HuH-7.5 (cell line): ENCODE measurements at places on chromosomes 2 and 18.

GRCh38 chr2:40225670-40226210, 226.2 kb downstream of the SLC8A1 start:
- no peak for DNase-seq

DNA sequence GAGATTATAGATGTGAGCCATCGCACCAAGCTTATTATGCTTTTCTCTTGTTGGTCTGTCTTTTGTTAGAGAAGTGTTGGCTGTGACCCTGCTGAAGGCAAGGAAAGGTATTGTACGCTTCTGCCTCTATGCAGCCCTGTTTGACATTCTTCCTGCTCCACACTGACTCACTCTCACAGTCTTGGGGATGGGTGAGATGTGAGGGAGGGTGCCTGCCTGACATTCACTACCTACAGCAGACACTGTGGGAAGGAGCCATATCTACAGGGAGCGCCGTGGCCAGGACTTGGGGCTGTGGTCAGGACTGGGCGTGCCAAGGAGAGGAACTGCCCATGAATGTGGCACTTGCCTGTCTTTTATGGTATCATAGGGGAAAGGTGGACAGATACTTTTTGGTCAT, 43.9 kb upstream of the FHL2 start:
- DNase-seq, result no peak

DNA sequence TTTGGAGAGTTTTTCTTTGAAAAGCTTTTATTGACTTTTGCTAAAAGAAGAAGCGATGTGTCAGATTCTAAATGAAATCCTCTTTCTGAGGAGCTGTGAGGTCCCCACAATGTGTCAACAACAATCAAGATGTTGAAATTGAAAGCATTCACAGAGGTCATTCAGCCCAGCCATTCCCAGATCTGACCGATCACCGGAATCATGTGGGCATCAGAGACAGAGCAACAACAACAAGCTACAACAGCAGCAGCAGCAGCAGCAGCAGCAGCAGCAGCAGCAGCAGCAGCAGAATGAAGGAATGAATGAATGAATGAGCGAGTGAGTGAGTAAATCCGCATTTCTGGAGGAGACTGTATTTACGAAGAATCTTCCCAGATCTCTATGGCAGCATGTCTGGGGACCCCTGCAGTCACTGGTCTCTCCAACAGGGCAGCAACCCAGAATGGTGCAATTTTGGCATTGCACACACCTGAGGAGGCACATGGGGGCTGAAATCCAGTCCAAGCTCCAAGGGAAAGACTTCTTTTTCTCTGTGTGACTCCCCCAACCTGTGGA, 299.0 kb downstream of the MYCN start:
- peak; percentile 25 for DNase-seq

DNA sequence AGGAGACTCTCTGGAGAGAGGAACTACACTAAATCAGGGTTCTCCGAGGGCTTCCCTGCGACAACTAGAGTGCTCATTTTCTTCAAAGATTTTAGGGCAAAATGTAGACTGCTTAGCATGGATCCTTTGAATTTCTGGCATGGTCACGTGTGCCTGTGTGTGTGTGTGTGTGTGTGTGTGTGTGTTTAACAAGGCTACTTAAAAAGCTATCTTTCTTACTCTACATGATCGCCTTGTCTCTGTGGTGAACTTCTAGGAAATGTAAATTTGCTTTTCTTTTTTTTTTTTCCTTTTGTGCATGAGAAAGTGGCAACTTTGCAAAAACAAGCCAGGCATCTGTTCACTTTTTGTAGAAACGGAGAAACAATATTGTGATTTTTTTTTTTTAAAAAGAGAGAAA, 43.9 kb downstream of the SOX11 start:
- no peak for DNase-seq

GRCh38 chr2:207891086-207891844, 121.6 kb upstream of the FZD5 start:
- no peak for DNase-seq

- no peak for DNase-seq
Measured at GRCh38 chr18:49626842-49627467, 65.1 kb downstream of the LIPG start.

GRCh38 chr18:10377956-10378355, 76.5 kb upstream of the APCDD1 start:
- DNase-seq, result no peak

DNA sequence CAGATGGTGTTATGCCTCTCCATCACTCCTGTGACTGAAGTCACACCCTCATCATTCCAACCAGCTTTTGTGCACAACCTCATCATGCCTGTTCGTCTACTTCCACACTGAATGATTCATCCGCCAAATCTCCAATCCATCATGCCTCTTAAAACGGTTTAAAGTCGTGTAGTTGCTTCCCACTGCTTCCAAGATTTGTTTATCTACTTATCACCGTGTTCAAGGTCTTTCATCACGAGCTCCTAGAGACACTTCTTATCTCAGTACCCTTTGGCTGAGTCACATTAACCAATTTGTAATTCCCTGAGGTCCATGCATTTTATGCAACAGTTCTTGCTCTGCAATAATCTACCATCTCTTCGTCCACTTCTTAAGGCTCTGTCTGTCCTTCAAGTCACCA, 592.3 kb upstream of the ID2 start:
- DNase-seq, result no peak
